ENCODE measurements at places on chromosomes 16 and 17.

DNA sequence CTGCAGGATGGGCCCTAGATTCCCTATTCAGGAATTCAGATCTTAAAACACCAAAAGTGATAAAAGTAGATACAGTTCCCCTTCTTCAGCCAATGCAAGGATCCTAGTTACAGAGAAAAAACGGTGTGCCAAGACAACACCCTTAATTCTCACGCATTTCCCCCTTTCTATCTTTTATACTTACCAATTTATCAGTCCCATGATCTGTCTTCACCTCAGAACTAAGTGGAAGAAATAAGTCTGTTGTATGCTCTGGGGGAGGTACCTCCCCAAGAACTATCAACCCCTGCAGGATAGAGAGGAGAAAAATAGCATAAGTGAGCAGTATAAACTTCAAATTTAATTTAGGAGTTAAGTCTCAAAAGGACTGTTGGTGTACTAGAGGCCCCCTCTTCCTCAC, 83.2 kb downstream of the STH start:
- no peak for DNase-seq

- DNase-seq = no peak
Observed at GRCh38 chr16:27959914-27960313, 103.6 kb downstream of the GSG1L start.

GRCh38 chr16:71537643-71538042, 11.4 kb downstream of the CHST4 start:
- DNase-seq = no peak

GRCh38 chr17:19992803-19993713, 15.4 kb upstream of the AKAP10 start:
- peak; percentile 71 for DNase-seq

- no peak for DNase-seq
Observed at GRCh38 chr16:49542391-49542891, 168.8 kb downstream of the C16orf78 start.

GRCh38 chr17:73614256-73614655, 30.0 kb downstream of the SDK2 start:
- no peak for DNase-seq

DNA sequence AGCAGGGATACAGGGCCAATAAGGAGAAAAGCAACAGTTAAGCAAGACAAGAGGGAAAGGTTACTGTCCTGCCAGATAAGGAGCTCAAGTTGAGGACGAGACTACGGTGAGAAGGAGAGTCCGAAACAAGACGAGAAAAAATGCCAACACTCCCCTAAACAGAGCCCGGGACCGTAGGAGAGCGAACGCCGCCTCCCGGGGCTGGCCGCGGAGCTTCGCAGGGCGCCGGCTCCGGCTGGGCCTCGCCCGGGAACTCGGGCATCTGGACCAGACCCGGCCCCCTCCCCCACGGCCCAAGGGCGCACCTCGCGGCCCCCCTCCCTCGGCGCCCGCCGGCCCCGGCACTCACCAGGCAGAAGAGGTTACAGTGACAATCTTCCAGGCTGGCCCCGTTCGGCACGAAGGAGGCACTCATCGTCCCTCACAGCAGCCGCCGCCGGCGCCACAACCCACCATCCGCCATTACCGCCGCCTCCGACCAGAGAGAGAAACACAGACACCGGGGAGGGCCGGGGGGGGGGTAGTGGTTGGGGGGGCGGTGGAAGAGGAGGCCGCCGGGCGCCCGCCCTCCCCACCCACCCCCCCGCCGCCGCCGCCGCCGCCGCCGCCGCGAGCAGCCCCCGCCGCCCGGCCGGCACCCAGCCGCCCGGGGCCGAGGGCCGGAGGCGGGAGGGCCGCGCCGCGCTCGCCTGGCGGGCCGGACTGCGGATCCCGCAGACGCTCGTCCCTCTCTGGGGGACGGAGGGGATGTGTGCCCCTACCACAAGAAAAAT, at the start of gene MED13:
MED13 (minus strand) TSS at position 488 of the 773 bp plus-strand sequence; CDS start at position 415, 73 bp downstream.
- DNase-seq = no peak

GRCh38 chr16:54208237-54208636, 78.3 kb downstream of the IRX3 start:
- DNase-seq = no peak

GRCh38 chr17:17693253-17694168, 12.3 kb downstream of the RAI1 start:
- no peak for DNase-seq

GRCh38 chr16:56726283-56726682, 3.6 kb upstream of the NUP93 start:
- DNase-seq = no peak

GRCh38 chr17:72719578-72720493, 372.7 kb downstream of the SLC39A11 start:
- DNase-seq = peak; percentile 10

DNA sequence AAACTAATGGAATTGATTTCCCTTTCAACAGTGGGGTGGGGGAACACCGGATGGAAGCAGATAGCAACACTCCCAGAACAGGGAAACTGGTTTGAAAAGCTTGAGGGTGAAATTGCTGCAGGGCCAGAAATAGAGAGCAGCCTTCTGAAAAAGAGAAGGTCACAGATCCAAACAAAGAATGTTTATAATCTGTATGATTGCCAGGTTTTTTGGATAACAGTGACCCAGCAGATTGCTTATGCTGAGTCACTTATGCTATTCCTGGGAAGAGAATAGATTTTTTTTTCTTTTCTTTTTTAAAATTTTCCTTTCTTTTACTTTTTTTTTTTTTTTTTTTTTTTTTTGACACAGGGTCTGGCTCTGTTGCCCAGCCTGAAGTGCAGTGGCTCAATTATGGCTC, 641.3 kb downstream of the KCNJ2 start:
- no peak for DNase-seq

- DNase-seq = no peak
Observed at GRCh38 chr17:11097121-11097520, 143.9 kb upstream of the SHISA6 start.

GRCh38 chr16:86029131-86029741, 130.3 kb downstream of the IRF8 start:
- no peak for DNase-seq

Measured in smooth muscle cell of the brain vasculature (primary cell).